Astrocyte of the cerebellum (primary cell): ENCODE measurements at places on chromosomes 12 and 14.

GRCh38 chr12:22536346-22536945, 7.9 kb downstream of the C2CD5 start:
- DNase-seq = no peak

DNA sequence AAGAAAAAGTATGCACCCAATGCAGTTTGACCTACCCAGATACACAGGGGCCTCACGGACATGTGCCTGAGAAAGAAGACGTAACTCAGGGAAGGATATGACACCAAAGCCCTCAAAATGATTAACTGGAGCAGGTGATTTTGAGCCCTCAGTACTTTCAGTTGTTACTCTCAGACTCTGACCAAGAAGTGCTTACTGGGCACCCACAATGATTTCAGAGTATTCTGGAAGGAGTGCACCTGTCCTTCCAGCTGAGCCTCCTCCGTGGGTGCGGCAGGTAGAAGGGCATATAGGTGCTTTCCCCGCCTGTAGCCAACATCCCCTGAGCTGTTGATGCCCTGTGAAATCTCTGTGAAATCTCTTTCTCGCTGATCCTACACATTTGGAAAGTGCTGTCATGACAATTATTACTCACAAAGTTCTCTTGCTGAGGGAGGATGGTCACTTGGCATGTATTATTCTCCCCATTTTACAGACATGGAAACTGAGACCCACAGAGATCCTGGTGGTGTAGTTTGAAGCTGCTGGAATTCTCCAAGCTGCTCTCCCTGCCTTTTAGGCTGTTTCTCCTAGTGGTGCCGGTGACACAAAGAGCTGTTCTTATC, 154.3 kb upstream of the CCND2 start:
- no peak for DNase-seq

GRCh38 chr14:32623300-32624093, 294.4 kb downstream of the AKAP6 start:
- no peak for DNase-seq

DNA sequence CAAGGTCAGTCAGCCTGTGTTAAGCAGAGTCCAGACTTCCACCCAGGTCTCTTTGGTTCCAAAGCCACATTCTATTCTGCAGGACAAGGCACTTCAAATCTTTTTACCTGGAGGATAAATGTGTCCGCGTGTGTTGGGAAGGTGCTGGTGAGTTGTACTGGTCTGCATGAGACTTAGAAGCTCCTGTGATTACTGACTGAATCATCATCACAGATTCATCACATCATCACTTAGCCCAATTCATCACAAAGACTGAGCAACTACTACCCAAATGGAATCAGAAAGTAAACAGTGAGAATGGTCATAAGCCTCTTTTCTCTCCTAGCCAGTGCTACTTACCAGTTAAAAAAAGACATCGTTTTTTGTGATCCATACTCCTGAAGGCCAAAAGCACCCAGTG, 5.3 kb downstream of the SLC15A5 start:
- no peak for DNase-seq

DNA sequence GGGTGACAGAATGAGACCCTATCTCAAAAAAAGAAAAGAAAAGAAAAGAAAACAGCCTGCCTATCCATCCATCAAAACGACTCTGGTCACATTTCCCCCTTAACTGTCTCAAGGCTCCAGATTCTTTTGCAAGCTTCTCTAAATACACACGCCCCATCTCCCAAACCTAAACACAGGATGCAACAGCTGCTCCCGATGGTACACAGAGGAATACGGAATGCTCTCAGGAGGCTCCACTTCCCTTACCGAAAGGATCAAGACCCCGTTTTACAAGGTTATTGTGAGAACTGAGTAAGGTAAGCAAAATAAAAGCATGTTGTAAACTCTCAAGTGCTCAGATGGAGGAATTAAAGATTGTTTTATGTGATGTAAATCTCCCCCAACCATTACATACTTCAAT, 62.3 kb downstream of the NT5DC3 start:
- DNase-seq = no peak

GRCh38 chr14:22812744-22813143, 2.5 kb downstream of the SLC7A7 start:
- no peak for DNase-seq
